T-cell (primary cell): ENCODE measurements at places on chromosomes 3 and 15. TPM values are rescaled to one million over a fixed set of nuclear protein-coding genes. Genes with fewer than 3 reads are reported as not detected.

- DNase-seq: no peak
Observed at GRCh38 chr3:138464491-138464860, 30.1 kb downstream of the ESYT3 start.

DNA sequence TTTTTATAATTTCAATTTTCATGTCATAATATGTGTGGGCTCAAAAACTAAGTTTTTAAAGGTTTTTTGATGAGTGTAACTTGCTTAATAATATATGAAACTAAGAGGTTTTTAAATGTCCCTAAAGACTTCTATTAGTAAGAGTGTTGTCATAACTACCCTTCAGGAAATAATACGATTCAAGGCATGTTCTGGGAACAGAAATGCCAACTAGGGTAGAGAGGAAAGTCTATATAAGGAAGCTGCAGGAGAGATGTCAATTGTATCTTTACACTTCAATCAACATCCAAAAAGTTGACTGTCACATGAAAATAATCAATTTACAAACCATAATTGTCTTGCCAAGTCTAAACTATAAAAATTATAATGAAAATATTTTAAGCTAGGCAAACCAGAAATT lies 76.3 kb downstream of the SMARCC1 start:
- no peak for DNase-seq

- no peak for DNase-seq
Observed at GRCh38 chr3:23162934-23163333, 40.2 kb upstream of the UBE2E2 start.

- no peak for DNase-seq
Observed at GRCh38 chr3:98004721-98005120, 30.4 kb downstream of the GABRR3 start.

The LRRC2 gene
- 0.58 TPM for total RNA-seq

The MORC1 gene
- not detected for total RNA-seq

DNA sequence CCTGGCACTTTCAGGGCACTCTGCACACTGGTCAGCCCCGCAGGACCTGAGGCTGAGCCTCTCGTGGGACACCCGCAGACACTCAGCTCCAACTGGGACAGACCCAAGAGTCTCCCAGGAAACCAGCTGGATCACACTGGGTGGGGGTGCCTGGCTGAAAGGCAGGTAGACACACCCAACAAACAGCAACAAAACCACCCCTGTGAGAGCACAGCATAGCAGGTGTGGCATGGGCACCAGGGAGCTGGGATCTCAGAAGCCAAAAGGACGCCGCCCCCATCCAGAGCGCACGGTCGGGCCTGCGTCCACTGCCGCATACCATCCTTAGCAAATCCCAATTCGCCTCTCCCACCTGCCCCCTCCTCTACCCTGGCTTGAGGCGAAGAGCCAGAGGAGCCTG lies 154.2 kb upstream of the LINGO1 start:
- DNase-seq: no peak

DNA sequence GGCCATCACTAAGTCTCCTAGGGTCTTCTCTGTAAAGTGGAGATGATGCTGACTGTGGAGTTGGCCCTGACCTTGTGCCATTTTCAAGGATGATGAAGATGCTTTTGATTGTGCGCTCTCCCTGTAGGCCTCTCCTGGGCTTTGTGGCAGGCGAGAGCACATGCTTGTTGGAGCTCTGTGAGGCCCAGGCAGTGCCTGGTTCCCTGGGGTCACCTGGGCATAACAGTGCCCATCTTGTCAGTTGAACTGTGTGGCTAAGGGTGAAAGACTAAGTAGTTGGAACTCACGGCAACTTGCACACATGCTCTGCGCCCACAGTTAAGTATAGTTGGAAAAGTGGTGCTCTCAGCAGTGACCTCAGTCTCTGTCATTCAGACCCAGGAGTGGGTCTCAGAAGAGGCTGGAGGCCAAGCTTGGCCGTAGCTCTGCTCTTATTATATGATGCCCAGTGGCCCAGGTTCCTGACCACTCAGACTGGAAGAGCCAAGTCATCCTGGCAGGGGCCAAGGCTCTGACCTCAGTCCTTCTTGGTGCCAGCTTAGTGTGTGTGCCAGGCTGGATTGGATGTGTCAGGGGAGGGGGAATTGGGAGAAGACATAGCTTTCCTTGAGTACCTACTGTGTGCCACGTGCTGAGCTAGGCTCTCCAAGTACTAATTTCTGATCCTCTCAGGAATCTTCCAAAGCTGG lies 154.6 kb downstream of the EEFSEC start:
- DNase-seq: peak; percentile 0

DNA sequence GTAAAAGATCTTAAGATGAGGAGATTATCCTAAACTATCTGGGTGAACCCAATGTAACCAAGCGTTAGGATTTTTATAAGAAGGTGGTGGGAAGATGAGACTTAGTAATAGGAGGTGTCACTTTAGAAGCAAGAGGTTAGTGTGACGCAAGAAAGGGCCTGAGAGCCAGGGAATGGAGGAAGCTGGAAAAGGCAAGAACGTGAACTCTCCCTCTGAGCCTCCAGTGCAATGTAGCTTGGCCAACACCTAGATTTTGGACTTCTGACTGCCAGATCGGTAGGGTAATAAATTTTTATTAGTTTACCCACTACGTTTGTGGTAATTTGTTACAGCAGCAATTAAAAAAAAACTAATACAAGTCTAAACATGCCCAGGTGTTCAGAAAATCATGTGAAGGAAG lies 20.8 kb upstream of the CNTN6 start:
- DNase-seq: no peak

GRCh38 chr3:15815696-15816095 lies 17.9 kb upstream of the ANKRD28 start:
- DNase-seq: no peak

The MED12L gene
- total RNA-seq: 2.1 TPM

The PLAAT1 gene
- not detected for total RNA-seq

GRCh38 chr3:125077864-125078263 lies 22.1 kb upstream of the HEG1 start:
- DNase-seq: no peak

GRCh38 chr15:54839379-54839778 lies 357.4 kb downstream of the RSL24D1 start:
- DNase-seq: no peak

The SLC35G2 gene
- total RNA-seq: 1.2 TPM

The SKOR1 gene
- total RNA-seq: 0.96 TPM

- DNase-seq: no peak
Observed at GRCh38 chr3:48848816-48849515, 1.3 kb upstream of the PRKAR2A start.

The MELTF gene
- 2.3 TPM for total RNA-seq

DNA sequence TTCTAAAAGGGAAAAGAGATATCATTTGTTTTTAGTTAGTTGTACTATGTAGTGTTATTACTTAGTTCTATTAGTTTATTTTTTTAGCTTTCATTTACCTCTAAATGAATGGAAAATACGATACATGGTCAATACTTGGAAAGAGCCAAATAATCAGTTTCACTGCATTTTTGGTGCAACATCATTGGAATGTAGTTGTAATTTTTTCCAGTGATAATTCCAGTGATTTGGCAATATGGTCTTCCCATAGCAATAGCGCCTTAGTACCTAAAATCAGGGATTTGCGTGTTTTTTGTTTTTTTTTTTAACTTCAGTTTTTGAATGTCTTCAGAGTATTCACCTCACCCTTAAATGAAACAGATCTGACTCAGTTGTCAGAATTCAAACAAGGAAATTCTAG lies 41.8 kb downstream of the RAB8B start:
- no peak for DNase-seq

DNA sequence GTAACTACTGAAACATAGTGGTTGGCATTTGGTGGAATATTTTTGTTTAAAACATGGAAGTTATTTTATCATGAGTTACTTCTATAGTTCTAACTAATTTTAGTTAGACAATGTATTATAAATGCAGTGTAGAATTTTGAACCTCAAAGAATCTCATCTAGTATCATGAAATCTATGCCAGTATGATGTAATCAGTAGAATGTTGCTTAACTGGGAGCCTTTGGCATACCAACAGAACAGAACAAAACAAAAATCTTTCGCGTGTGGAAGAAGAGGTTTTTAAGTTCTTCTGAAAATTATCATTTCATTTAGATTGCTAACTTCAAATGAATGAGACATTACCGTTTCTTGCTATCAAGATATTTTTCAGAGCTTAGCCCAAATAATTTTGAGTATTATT lies 98.4 kb upstream of the LRRFIP2 start:
- DNase-seq: no peak

DNA sequence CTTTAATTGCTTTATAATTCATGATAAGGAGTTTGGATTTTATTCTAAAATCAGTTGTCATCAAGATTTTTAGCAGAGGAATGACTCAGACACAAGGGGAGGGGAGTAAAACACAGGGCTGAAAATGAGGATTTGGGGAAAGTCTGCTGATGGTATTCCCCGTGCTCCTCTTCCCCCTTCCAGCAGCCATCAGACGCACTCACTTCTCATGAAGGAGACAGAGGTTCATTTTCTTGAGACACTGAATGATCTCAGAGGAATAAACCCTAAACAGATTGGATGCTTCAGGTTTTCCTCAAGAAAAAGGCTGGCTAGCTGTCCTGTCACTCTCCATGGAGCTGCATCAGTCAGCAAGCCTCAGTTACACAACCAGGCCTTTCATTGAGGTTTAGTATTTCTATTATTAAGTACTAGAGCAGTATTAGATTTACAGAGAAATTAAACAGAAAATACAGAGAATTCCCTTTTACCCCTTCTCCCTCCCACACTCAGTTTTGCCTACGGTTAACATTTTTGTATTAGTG lies 166.4 kb downstream of the C3orf70 start:
- DNase-seq: no peak

GRCh38 chr15:68603951-68604350 lies 25.2 kb downstream of the CORO2B start:
- no peak for DNase-seq

DNA sequence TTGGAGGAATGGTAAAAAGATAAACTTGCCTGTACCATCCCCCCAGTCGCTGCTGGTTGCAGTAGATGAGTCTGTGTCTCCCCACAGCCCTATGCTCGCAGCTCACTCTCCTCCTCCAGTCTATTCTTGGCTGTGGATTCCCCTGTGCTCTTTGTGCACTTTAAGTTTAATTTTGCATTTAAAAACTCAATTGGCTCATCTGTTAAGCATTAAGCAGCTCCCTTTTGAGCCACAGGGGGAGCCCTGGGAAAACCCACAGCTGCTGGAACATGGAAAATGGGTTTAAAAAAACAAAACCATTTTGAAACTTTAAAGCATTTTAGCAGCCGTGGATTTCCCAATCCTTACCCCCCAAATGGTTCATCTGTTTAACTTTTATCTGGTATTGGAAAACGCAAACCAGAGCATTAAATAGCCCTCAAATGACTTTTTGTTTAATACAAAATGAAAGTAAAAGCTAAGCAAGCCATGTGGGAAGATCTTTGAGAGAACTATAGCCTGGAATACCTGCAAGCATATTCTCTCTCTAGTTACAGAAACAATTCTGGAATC lies 536.9 kb downstream of the ZIC1 start:
- DNase-seq: no peak

- no peak for DNase-seq
Observed at GRCh38 chr3:195834675-195835583, 23.2 kb upstream of the MUC4 start.

GRCh38 chr3:152213203-152213602 lies 55.5 kb upstream of the MBNL1 start:
- DNase-seq: no peak

The IL17RC gene
- total RNA-seq: 0.77 TPM

The UNC13C gene
- total RNA-seq: not detected

- DNase-seq: peak; percentile 62
Observed at GRCh38 chr3:30644615-30645014, 38.2 kb downstream of the TGFBR2 start.

The SERINC4 gene
- 0.20 TPM for total RNA-seq

DNA sequence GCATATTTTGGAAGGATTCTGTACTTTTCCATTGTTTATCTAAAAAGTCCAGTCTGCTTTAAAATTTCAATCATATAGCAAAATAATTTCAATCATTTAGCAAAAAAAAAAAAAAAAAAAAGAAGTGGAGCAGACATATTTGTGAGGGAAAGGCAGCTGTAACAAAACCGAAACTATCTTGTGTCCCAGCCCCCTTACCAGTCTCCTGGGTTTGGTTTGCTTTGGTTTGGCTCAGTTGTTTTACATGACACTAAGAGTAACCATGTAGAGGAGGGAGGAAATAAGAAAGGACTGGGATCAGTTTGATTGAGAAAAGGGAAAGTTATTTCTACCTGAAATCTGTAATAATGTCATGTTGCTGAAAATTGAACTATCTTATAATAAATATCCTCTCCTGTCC lies 158.8 kb upstream of the GADL1 start:
- no peak for DNase-seq

The CASR gene
- not detected for total RNA-seq

GRCh38 chr15:96183867-96184266 lies 146.6 kb upstream of the NR2F2 start:
- no peak for DNase-seq

The MOBP gene
- 0.20 TPM for total RNA-seq
